Stimulated activated CD4-positive, alpha-beta T cell treated with anti-CD3 and anti-CD28 coated beads, Interleukin-2, amount 100 ng/mL, for 24 hours (primary cell): ENCODE measurements at places on chromosomes 3 and 15.
A peak's percentile ranks its signal among the peaks of the same experiment; 100 is the strongest.

GRCh38 chr3:48409291-48410201 lies 20.3 kb downstream of the PLXNB1 start:
- DNase-seq = no peak

DNA sequence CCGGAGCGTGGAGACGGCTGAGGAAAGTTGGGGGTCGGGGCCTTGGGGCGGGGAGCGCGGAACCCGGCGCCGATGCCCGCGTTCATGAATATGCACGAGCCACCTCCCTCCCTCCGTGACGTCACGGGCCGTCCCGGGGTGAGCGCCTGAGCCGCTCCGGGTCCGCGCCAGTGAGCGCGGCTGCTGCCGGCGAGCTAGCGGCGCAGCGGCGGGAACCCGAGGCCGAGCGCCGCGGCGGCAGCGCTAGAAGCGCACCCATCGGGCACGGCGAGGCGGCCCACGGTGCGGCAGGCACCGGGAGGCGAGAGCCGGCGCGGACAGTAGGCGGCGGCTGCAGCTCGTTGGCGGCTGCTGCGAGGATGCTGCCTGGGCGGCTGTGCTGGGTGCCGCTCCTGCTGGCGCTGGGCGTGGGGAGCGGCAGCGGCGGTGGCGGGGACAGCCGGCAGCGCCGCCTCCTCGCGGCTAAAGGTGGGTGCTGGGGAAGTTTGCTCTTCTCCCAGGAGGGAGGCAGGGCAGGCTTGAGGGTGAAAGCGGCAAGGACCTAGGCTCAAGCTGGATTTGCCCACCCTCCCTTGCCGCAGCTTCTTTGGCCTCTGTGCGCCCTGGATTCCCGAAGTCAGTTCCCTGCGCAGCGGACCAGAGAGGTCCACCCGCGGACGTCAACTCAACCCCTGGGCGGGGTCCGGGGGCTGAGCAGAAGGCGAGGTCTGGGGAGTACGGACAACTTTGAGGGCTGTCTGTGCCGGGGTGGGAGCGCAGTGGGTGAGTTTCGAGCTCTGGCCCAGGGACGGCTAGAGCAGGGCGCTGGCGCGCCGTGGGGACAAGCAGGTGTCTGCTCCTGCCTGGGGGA lies at the start of gene CLSTN2:
CLSTN2 (plus strand) TSS at position 170 of the 850 bp plus-strand sequence.
- DNase-seq = peak; percentile 58

- DNase-seq = no peak
These were observed 317.7 kb upstream of the DPH6 start for GRCh38 chr15:35863655-35864054.

DNA sequence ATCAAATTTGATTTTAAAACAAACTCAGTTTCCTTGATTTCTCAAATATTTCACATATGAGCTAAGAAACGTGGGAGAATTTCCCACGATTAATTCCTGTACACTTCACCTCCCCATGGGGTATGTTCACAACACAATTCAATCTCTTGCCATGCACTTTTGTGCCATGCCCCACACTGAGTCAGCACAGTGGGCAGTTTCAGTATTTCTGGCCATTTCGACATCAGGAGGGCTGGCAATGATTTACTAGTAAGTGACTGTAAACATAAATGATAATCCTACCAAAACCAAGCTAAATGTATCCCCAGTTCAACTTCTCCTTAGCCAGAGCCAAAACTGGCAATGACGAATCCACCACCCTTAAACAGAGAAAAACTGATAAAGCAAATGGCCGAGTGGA lies 293.6 kb downstream of the FGF12 start:
- DNase-seq = no peak

- DNase-seq = no peak
These were observed 52.9 kb upstream of the LIMD1 start for GRCh38 chr3:45541326-45542321.

DNA sequence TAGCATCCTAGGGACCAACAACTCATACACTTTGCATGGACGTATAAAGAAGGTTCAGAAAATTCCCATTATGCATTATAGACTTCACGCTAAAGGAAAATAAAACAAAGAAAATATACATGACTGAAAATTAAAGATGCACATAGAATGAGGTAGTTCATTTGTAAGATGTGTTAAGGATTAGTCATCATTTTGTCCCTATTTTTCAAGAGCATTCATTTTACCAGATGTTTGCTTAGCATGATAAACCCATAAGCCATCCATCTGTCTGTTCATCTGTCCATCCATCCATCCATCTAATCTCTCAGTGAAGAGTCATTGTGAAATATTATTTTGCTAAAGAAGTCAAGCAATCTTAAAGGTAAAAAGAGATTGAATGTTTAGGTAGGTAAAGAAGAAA lies 80.3 kb downstream of the TFG start:
- DNase-seq = no peak

DNA sequence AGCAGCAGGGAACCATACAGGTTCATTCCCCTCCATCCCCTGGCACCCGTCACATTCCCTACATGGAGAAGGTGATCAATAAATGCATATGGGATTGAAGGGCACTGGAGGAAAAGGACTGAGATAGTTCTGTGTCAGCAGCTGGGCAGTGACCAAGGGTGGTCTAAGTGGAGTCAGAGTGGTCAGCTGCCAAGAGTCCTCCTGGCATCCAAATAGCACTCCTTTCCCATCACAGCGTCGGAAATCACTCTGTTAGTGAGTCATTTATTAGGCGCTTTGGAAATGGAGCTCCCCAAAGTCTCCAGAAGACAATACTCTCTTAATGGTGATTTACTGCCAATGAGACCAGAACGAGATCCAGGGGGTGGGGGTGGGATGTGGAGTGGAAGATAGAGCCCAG lies 6.8 kb upstream of the TRH start:
- DNase-seq = no peak

DNA sequence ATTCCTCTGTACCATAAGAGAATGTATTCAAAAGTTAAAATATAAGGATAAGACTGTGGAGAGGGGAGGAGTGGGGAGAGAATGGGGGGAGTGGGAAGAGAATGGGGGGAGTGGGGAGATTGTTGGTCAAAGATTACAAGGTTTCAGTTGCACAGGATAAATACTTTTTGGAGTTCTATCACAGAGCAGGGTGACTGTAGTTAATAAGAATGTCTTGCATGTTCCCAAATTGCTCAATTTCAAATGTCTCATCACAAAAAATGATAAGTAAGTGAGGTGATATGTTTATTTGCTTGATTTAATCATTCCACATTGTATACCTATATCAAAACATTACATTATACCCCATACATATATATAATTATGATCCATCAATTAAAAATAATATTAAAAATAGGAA lies 23.0 kb upstream of the MEF2A start:
- no peak for DNase-seq

GRCh38 chr3:113436809-113437208 lies 4.5 kb downstream of the CFAP44 start:
- no peak for DNase-seq

- DNase-seq = no peak
These were observed 40.8 kb downstream of the FOXP1 start for GRCh38 chr3:71542521-71543370.

- DNase-seq = no peak
These were observed 21.7 kb downstream of the DAZL start for GRCh38 chr3:16583551-16583950.

- peak; percentile 77 for DNase-seq
These were observed 71.0 kb downstream of the ADAMTS7 start for GRCh38 chr15:78739996-78740903.

- DNase-seq = no peak
These were observed 60.4 kb downstream of the UQCC5 start for GRCh38 chr3:52596658-52597265.

- no peak for DNase-seq
These were observed 49.8 kb upstream of the SGO1 start for GRCh38 chr3:20235796-20236195.

GRCh38 chr15:61861962-61862361 lies 198.3 kb downstream of the VPS13C start:
- no peak for DNase-seq

- DNase-seq = no peak
These were observed 59.6 kb downstream of the RHCG start for GRCh38 chr15:89436560-89437311.

GRCh38 chr3:169640467-169641148 lies 22.9 kb downstream of the MECOM start:
- DNase-seq = no peak

DNA sequence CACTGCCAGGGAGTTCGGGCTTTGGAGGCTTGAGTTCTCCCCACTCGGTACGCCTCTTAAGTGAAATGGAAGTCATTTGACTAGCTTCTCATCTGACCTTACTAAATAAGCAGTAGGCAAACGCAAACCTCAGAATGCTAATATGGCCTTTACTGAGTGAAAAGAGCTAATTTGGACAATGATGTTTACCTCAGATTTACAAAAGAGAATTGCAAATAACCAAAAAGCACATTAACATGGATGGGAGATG lies 1.6 kb upstream of the RNU6-1 start:
- DNase-seq = no peak

DNA sequence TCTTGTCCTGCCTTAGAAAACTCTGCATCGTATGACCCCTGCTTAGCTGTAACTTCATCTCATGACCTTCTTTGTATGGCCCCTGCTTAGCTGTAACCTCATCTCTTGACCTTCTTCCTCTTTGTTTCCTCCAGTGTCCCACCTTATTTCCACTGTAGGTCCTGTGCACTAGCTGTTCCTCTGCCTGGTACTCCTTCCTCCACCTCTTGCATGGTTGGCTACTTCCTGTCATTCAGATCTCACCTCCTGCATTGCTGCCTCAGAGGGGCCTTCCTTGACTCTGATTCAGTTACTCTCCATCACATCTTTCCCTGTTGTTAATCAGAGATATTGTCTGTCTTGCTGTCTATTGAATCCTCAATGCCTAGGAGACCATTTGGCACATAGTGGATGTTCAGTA lies 63.2 kb downstream of the PDE8A start:
- DNase-seq = no peak

GRCh38 chr3:51691021-51691420 lies 15.8 kb upstream of the GRM2 start:
- no peak for DNase-seq

GRCh38 chr15:63083044-63083443 lies 38.6 kb upstream of the LACTB start:
- DNase-seq = no peak

DNA sequence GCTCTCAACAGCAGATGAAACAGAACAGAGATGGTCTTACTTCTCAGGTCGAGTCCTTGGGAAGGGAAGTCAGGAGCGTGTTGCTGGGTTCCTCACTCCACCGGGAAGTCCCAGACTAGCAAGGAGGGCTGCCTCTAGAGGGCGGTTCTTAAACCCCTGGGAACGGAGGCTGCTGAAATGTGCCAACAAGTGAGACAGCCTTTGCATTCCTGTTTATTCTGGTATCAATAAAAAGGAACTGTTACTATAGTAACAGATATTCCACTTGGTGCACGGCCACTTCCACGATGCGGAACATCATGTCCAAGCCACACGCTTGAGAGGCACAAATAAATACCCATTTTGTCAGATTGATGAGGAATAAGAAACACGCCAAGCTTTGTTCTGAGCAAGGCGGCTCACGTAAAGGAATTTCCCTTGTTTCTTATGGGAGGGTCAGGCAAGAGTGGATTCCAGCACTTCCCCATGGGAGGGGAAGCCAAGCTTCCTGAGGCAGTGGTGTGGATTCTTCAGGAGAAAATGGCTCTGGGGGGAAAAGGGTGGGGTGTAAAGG lies at the start of gene FAM107A:
FAM107A (minus strand) TSS at position 123 of the 553 bp plus-strand sequence. CDS start 7,531 bp downstream, outside the sequence.
- DNase-seq = no peak

DNA sequence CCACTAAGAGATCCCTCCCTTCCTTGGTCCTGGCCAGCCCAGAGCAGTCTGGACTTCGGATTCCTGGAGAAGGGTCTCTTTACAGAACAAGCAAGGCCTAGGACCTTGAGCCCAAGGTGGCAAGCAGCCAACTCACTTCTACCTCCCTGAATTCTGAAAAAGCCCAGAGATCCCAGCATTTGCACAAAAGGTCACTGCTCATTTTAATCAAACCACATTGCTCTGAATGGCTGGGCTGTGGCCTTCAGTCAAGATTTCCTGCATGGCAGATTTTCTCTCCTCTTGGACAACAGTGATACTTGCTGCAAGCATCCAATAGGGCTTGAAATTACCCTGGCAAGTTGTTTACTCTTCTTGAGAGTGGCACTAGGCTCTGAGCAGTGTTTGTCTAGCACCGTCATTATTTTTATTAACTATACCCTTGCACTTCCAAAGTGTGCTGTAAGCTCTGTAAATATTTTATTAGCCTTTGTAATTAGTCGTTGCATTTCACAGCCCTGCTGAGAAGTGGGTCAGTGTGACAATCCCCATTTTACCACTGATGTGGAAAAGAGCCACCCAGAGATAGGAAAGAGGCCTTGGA lies 274.7 kb upstream of the CTNNB1 start:
- no peak for DNase-seq

- peak; percentile 97 for DNase-seq
These were observed at the start of gene RAB7A for GRCh38 chr3:128726023-128727016. TSS of gene RAB7A (plus strand) at chr3:128726183. CDS start at chr3:128795368, 69,185 bp downstream.

DNA sequence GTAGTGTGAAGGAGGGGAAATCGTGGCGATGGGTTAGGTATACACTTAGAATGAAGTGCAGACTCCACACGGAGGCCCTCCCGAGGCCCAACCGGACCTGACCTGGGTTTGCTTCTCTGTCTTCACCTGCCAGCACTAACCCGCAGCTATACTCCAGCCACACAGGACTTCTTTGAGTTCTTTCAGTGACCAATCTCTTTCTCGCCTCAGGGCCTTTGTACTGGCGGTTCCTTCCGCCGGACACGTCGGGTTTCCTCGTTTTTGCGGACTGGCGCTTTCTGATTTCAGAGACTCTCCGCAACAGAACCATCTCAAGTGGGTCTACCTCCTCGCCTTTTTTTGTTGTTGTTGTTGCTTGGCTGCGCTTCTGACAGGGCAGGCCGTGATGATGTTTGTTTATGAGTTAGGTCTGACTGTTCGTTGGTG lies at the start of gene NEIL1:
NEIL1 (plus strand) TSS at position 244 of the 426 bp plus-strand sequence. CDS start 1,867 bp downstream, outside the sequence.
- DNase-seq = no peak

DNA sequence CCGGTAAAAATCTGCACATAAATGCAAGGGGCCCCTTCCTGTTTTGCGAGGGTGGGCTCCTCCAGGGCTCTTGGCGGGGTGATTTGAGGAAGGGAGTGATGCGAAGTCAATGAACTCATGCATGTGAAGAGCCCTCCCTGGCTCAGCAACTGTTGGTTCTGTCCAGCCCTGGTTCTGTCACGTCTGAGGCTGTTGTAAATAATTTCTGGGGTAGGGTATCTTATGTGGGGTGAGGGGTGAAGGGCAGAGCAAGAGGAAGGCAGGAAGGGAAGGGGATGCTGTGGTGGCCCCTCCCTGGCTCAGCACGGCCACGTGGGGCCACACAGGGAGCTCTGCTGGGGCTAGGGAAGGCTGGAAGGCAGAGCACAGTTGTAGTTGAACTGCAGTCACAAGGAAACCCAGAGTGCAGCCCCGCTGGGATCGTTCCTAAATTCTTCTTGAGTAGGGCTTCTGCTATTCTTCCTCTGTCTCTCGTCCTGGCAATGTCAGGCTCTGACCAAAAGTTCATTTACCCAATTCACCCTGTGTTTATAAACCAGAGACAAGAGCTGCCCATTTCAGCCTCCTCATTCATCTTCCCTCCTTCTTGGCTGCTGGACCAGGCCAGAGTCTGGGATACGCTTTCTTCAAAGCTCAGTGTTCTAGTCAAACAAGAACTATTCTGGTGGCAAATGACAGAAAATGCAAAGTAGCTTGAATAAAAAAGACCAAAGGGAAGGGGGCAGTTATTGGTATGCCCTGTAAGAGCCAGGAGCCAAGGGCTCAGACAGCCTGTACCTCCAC lies 14.8 kb upstream of the TOPBP1 start:
- DNase-seq = no peak
